ENCODE measurements at places on chromosomes 3 and 15.

DNA sequence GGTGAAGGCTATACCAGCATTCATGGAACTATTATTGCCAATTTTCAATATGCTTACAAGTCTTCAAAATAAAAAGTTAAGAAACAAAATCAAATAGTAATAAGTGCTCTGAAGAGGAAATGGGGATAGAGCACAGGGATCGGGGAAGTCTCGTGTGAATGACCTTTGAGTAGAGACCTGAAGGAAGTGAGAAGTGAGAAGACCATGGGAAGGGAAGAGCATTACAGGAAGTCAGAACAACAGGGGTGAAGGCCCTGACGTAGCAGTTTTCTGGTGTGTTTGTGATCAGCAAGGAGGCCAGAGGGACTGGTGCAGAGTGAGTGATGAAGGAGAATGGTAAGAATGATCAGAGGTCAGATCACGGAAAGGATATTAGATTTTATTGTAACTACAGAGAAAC, 48.1 kb downstream of the STAC start:
- DNase-seq: no peak

- no peak for DNase-seq
Observed at GRCh38 chr15:50506121-50506520, 40.3 kb downstream of the USP50 start.

GRCh38 chr3:122942937-122943827, 84.4 kb downstream of the SEMA5B start:
- DNase-seq: peak; percentile 44

DNA sequence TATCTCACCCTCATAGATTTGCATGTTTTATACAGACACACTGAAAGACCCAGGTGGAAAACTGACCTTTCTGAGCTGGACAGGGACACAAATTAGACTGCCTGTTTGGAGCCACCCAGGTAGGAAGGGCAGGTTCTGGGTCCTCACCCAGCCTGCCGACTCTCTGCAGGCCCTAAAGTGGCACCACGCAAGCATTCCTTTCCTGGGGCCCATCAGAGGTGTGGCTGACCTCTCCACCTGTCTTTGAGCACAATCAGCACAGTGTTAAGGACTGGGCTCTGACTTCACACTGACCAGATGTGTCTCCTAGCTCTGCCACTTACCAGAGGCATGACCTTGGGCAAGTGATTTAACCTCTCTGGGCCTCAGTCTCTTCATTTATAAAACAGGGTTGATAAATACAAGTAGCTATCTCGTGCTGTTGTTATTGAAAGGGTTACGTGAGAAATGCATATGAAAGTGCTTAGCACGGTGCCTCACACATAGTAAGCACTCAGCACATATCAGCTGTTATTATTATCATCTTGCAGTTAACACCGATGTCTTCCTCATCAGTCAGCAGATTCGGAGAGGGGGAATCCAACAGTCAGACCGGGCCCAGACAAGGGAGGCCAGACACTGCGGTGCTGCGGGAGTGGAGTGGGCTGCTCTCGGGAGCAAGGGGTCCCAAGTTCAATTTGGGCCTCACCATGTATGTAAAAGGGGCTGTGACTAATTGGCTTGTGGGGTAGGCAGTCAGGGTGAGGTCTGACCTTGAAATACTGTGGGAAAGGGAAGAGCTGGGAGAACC, 2.0 kb upstream of the TBC1D2B start:
- DNase-seq: no peak

- no peak for DNase-seq
Observed at GRCh38 chr3:11438646-11439045, 166.4 kb downstream of the ATG7 start.

GRCh38 chr3:119676771-119677640, at the start of gene COX17:
COX17 (minus strand) TSS chr3:119677406; CDS start chr3:119677310, 96 bp downstream.
- DNase-seq: peak; percentile 95

GRCh38 chr3:141237701-141238521, 6.3 kb downstream of the PXYLP1 start:
- DNase-seq: no peak

- peak; percentile 0 for DNase-seq
Observed at GRCh38 chr3:176159796-176160195, 1037.5 kb downstream of the TBL1XR1 start.

- no peak for DNase-seq
Observed at GRCh38 chr3:54628888-54629441, 298.9 kb downstream of the LRTM1 start.

GRCh38 chr15:41102854-41103253, 13.2 kb downstream of the INO80 start:
- no peak for DNase-seq

GRCh38 chr3:43629741-43630140, 7.9 kb upstream of the ANO10 start:
- DNase-seq: no peak

- DNase-seq: no peak
Observed at GRCh38 chr3:16455001-16455400, 58.5 kb downstream of the RFTN1 start.

Measured in AG10803 (cell line).